Heart left ventricle (tissue), 16 donors: ENCODE measurements at places on chromosomes 12 and 14. TPM values are rescaled to one million over a fixed set of nuclear protein-coding genes. Genes with fewer than 3 reads are reported as not detected.

GRCh38 chr14:78043349-78043748 lies 126.8 kb upstream of the NRXN3 start:
- H3K4me1 ChIP-seq, result peaks cover 7% of the 10 kb centered on the region
- no peak overlapping the region for H3K27ac ChIP-seq
- DNase-seq, result no peak
- no peak overlapping the region for H3K4me3 ChIP-seq
- H3K36me3 ChIP-seq, result no peaks in the 10 kb centered on the region

DNA sequence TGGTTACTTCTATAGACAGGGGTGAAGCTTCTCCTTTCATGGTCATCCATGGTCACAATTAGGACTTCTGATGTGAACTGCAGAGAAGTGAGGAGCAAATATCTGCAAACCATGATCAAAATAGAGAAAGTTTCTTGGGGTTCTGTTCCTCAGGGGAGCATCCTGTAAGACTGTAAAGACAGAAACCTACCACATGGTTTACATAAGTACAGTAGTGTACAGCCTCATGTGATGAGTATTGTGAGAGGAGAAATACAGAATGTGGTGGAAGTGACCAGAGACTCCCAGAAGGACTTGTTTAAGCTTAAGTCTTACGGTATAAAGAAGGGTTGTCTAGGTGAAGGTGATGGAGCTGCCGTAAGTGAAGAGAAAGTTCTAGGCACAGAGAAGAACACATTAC lies 484.7 kb downstream of the LRIG3 start:
- H3K4me3 ChIP-seq, result no peak overlapping the region
- H3K36me3 ChIP-seq, result no peaks in the 10 kb centered on the region
- H3K4me1 ChIP-seq, result no peaks in the 10 kb centered on the region
- no peak overlapping the region for H3K27ac ChIP-seq

DNA sequence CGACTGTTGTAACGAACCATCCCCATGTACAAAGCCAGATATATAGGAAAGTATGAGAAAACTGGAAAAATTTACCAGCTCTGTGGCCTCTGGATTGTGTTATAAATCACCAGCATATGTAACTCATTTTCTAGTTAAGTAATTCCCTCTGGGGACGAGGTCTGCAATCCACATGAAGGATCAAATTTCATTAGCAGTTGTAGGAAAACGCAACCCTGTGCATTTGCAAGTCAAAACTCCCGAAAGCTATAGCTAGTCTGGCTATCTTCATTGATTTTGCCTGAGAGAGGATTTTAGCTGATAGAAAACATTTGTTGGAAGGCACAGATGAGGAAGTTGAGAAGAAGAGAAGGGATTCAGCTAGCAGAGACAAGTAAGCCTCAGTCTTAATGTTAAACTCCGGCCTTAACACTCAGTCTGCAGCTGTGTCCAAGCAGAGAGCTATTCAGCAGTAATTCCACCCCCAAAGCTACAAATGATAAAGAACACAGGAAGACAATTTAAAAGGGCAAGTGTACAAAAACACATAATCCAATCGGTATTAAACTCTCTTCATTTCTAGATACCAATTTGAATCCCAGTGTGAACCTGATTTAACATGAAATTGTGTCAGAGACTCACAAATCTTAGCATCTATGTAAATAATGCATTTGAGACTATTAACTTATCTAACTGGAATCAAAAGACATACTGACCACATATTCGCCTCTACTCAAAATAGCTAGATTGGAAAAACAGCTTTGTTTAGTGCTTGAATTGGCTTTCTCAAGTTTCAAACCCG lies 54.2 kb upstream of the CERS5 start:
- H3K27ac ChIP-seq, result peak overlapping the region; percentile 78
- H3K27me3 ChIP-seq, result no peaks in the 10 kb centered on the region
- H3K36me3 ChIP-seq, result no peaks in the 10 kb centered on the region
- peaks cover 13% of the 10 kb centered on the region for H3K4me1 ChIP-seq
- DNase-seq, result no peak

- DNase-seq, result no peak
- H3K4me1 ChIP-seq, result peaks cover 14% of the 10 kb centered on the region
- H3K36me3 ChIP-seq, result peaks cover 24% of the 10 kb centered on the region
- H3K27me3 ChIP-seq, result no peaks in the 10 kb centered on the region
Observed at GRCh38 chr12:122088179-122088810, 9.7 kb downstream of the MLXIP start.

Gene CCDC197
- 0.88 TPM for total RNA-seq

Gene BBOF1
- total RNA-seq, result 3.5 TPM

- H3K4me3 ChIP-seq, result no peak overlapping the region
- H3K4me1 ChIP-seq, result peaks cover 23% of the 10 kb centered on the region
- no peak overlapping the region for H3K27ac ChIP-seq
- H3K27me3 ChIP-seq, result no peaks in the 10 kb centered on the region
- no peaks in the 10 kb centered on the region for H3K36me3 ChIP-seq
Observed at GRCh38 chr14:105173901-105174894, 5.6 kb upstream of the JAG2 start.

Gene ACRBP
- total RNA-seq, result 0.32 TPM

Gene KSR2
- total RNA-seq, result not detected

- no peaks in the 10 kb centered on the region for H3K27me3 ChIP-seq
- peak; percentile 11 for DNase-seq
- H3K36me3 ChIP-seq, result no peaks in the 10 kb centered on the region
Observed at GRCh38 chr14:56004786-56005185, 113.4 kb upstream of the PELI2 start.

Gene ZBTB42
- total RNA-seq, result 7.4 TPM

Gene DLK1
- total RNA-seq, result 21.9 TPM

- peaks cover 21% of the 10 kb centered on the region for H3K27me3 ChIP-seq
- H3K4me1 ChIP-seq, result no peaks in the 10 kb centered on the region
- no peak overlapping the region for H3K4me3 ChIP-seq
- no peak for DNase-seq
Observed at GRCh38 chr12:113980537-113981337, 14.6 kb upstream of the RBM19 start.

DNA sequence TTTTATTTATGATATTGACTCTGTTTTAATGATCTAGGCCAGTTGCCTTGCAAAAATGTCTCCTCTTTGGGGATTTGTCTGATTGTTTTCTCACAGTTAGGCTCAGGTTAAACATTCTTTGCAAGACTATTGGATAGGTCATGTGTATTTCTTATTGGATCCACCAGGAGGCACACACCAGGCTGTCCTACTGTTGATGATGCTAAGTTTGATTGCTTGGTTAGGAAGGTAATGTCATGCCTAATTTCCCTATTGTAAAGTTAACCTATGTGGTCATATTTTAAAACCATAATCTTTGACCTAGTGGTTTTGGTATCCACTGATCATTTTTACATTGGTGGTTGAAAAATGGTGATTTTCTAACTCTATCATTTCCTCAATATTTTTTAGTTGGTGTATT lies 137.1 kb downstream of the BRMS1L start:
- DNase-seq, result no peak
- H3K4me3 ChIP-seq, result no peak overlapping the region
- H3K4me1 ChIP-seq, result no peaks in the 10 kb centered on the region
